T-cell (primary cell): ENCODE measurements at places on chromosomes 16 and 17.

- DNase-seq: peak; percentile 70
Measured at GRCh38 chr17:7478276-7479212, 887 bp downstream of the ZBTB4 start.

- DNase-seq: no peak
Measured at GRCh38 chr17:55677446-55677845, 45.2 kb downstream of the TMEM100 start.

GRCh38 chr17:68320943-68321555, 29.8 kb downstream of the ARSG start:
- DNase-seq: no peak

- no peak for DNase-seq
Measured at GRCh38 chr16:72894293-72895151, 153.4 kb downstream of the ZFHX3 start.

DNA sequence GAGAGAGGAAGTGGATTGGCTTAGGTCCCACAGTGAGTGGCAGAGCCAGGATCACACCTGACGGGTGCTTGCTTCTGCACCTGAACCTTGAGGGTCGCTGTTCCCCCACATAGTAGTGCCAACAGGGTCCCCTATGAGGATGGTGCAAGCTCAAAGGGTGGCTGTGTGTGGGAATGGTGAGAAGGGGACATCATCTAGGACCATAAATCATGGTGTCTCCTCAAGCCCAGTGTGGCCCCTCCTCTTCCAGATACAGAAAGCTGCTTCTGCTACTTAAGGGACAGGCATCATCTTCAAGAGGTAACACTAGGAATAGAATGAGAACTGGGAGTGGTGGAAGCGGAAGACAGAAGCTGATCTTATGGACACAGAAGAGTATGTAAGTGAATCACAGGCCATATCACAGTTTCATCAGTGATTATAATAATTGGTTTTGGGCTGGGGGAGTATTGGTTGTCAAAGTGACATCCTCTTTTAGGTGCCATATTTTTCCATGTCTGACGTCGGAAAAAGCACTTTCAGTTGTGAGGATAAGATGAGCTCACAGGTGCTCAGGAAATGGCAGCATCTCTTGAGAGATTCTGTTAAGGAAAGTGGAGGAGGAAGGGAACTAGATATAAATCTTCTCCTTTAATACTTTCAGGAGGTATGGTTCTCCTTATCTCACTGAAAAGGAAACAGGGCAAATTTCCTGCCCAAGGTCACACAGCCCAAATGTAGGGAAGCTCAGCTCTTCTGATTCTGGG, 83.2 kb upstream of the HNF1B start:
- no peak for DNase-seq

DNA sequence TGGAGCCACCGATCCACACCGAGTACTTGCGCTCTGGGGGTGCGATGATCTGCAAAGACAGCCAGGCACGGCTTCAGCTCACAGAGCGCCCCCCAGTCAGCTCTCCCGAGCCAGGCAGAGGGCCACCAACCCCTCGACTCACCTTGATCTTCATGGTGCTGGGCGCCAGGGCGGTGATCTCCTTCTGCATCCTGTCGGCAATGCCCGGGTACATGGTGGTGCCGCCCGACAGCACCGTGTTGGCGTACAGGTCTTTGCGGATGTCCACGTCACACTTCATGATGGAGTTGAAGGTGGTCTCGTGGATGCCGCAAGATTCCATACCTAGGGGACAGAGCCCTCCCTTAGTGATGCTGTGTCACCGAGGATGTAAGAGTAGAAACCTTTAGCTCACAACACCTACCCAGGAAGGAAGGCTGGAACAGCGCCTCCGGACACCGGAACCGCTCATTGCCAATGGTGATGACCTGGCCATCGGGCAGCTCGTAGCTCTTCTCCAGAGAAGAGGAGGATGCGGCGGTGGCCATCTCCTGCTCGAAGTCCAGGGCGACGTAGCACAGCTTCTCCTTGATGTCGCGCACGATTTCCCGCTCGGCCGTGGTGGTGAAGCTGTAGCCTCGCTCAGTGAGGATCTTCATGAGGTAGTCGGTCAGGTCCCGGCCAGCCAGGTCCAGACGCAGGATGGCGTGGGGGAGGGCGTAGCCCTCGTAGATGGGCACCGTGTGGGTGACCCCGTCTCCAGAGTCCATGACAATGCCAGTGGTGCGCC, 1.6 kb downstream of the ACTG1 start:
- DNase-seq: peak; percentile 40

DNA sequence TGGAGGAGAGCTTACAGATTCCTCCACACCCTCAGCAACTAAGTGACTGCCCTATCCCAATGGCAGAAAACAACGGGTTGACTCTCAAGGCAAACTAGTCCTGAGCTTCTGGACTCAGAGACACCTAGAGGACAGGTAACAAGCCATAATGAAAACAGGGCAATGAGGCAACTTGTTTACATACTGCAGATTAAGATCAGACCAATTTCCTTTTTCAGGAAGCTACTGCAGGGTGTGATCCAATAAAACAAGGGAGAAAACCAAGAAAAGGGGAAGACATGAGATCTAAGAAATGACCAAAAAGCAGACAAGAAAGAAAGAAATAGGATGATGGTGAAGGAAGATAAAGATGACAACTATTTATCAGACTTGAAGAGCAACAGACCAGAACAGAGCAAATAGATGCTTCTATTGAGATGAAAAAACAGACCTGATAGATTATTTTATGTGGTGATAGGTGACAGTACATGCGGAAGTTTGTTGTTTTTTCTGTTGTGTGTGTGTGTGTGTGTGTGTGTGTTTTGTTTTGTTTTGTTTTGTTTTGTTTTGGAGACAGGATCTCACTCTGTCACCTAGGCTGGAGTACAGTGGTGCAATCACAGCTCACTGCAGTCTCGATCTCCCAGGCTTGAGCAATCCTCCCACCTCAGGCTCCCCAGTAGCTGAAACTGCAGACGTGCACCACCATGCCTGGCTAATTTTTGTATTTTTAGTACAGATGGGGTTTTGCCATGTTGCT, 120.7 kb downstream of the GAS7 start:
- peak; percentile 19 for DNase-seq

DNA sequence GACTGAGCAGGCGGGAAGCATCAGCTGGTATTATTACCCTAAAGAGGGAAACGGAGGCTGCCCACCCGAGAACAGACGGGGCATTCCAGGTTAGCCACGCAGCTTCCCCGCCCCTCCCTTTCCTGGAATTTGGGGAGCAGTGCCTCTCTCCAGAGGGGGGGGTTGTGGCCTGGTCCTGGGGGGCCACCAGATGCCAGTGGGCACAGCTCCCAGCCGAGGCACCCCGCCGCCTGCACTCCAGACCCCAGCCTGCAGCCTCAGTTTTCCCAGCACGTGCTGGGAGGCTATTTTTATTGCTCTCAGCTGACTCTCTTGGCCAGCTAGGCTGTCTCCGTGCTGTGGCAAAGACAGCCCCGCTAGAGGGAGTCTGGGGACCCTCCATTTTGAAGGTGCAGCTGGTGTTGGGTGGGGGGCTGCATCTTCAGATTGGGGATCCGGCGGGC, 62.7 kb upstream of the GSE1 start:
- DNase-seq: no peak
